Kidney glomerular epithelial cell (primary cell): ENCODE measurements at places on chromosomes 2 and 18.

- no peak for DNase-seq
Observed at GRCh38 chr2:66701656-66702055, 266.7 kb downstream of the MEIS1 start.

DNA sequence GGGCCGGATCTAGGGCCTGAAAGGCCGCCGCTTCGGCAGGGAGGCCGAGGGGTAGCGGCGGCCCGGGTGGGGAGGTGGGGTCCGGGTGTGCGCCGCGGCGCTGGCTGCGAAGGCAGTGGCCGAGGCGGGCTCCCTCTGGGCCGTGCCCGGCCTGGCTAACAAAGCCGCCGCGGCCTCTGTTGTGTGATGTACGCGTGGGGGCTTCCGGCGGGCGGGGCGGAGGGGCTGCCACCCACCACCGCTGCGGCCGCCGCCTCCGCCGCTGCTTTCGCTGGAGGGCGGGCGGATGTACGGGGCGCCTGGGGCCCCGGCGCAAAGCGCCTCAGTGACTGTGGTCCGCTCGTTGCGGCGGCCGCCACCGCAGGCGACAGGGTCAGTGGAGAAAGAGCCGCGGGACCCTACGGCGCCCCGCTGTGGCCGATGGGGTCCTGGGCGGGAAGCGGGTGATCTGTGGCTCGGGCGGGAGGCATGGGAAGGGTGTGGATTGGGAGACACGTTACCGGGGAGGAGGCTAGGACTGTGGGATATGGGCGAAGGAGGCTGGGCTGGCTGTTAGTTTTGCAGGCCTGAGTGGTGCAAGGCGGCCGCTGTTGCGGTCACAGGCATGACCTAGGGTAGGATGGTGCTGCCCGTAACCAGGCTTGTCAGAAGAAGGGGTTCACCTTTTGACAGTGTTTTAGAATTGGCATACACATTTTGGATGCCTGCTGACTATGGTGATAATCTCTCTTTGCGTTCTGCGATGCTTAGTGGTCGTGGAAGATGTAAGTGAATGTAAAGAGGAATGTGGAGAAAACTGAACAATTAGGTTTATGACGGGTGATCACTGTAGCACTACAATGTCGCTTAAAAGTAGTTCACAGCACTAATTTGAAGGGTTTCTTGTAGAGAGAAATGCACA is 662 bp downstream of the BZW1 start:
- peak; percentile 54 for DNase-seq

DNA sequence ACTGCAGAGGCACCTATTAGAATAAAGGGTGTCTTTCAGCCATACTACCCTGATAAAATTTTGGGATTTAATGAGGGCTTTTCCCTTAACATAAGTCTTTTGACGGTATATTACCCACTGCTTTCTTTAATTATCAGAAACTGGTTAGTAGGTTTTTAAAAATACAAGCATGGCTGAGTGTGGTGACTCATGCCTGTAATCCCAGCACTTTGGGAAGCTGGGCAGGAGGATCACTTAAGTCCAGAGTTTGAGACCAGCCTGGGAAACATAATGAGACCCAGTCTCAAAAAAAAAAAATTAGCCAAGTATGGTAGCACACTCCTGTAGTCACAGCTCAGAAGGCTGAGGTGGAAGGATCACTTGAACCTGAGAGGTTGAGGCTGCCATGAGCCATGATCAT is 16.1 kb downstream of the CPSF3 start:
- DNase-seq: no peak

GRCh38 chr18:12861637-12862036 is 22.4 kb downstream of the PTPN2 start:
- no peak for DNase-seq

- no peak for DNase-seq
Observed at GRCh38 chr2:220833446-220833845, 738.7 kb downstream of the EPHA4 start.

- peak; percentile 16 for DNase-seq
Observed at GRCh38 chr2:160264308-160264707, 64.2 kb upstream of the ITGB6 start.

GRCh38 chr2:85717308-85718008 is 23.3 kb downstream of the GNLY start:
- DNase-seq: no peak

GRCh38 chr2:160928854-160929301 is 231.3 kb upstream of the TANK start:
- DNase-seq: peak; percentile 5

DNA sequence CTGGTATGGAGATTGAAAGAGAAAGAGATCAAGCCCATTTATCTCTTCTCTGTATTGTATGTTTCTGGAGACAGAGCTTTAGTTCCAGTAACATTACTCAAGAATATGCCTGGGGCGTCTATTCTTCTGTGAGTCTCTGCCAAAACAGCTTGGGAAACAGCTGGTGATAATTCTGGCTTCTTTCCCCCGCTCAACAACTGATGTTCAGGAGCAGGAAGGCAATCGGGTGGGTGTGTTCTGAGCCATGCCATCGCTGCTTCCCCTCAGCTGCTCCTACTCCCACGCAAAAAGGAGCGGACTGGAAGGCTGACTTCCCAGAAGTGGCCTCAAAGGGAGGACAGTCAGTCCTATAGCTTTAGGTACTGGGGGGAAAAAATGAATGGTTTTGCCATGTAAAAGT is 695.1 kb downstream of the PLCL1 start:
- no peak for DNase-seq

GRCh38 chr18:26863122-26863879 is 2.2 kb downstream of the AQP4 start:
- no peak for DNase-seq
